RPMI8226 (cell line): ENCODE measurements at places on chromosomes 2 and 18.

GRCh38 chr2:8628179-8628865 is 53.5 kb upstream of the ID2 start:
- no peak for DNase-seq

GRCh38 chr2:217204358-217204757 is 344.5 kb upstream of the TNP1 start:
- no peak for DNase-seq

DNA sequence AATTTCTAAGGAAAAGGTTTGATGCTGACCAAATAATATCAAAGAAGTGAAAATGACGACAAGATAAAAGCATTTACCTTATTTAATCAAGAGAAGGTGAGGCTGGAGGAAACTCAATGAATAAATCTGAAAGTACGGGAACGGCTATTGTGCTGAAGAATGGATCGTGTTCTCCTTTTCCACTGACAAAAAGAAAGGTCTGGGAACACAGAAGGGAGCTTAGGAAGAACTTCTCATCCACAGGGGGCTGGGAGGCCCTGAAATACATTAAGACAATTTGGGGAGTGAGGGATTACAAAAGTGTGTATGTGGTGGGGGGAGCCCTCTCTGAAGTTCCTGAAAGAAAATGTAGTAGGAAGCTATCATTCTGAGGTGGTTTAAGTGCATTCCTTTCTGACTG is 582.3 kb downstream of the SLC4A3 start:
- DNase-seq = no peak

DNA sequence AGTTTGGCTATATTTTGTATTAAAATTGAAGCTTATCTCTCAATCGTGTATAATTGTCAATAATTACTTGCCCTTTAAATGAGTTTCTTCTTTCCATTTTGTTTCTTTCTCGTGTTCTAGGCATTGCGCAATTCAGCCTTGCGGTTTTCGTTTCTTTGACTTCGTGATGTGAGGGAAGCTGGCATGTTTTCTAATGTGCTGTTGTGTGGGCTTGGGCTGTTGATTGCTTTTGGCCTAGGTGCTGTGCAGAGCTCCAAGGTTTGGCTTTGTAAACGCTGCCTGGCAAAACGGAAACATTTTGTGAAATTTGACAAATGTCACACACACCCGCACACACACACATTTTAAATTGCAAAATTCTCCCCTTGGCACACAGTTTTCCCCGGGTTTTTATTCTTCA is 242.6 kb upstream of the TCF4 start:
- peak; percentile 42 for DNase-seq

DNA sequence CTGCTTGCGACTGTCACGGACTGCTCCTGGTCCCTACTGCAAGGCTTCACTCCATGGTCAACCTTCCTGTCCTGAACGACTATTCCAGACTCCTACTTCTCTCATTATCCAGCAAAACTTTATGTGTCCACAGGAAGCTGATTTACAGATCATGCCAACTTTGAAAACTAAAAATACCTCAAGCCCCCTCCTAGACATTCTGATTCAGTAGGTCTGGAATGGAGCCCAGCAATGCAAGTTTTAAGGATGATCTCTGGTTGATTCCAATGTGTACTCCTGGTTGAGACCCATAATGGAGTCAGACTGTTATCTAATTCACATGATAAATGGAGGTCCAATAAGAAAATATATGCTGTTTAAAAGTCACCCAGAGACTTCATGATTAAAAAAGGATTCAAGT is 13.1 kb upstream of the LRATD1 start:
- DNase-seq = no peak

DNA sequence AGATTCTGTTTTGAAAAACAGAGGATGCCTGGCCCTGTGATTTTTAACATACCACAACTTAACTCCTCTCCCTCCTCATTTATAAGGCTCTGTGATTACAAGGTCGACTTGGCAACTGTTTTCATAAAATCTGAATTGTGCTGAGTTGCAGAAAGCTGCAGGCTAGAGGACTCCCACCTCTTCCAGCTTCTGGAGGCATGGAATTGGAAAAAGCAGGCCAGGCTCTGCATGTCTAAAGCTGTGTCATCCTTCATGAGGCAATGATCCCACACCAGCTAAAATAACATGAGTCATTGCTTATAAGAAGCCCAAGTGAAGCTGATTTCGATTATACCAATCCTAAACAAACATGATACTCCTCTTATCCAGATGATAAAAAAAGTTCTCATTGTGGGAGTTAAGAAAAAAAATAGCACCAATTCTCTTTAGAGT is 11.7 kb downstream of the ARHGAP28 start:
- no peak for DNase-seq

- DNase-seq = no peak
Observed at GRCh38 chr2:5692561-5693286, 540 bp downstream of the SOX11 start.

DNA sequence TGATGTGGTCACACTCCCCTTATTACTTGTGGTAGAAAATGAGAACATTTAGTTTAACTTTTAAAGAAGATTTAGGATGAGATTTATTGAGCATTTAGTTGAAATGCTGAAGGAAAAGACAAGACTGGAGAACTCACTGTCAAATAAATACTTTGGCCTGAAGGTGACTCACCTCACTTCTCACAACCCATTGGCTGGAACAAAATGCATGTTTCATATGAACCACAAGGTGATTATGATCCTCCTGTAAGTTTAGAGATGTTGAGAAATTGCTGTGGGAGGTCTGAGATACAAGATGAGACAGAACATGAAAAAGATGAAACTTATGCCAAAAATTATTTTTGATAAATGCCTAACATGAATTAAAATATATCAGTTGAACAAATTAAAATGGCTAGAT is 1004.5 kb downstream of the SOCS6 start:
- no peak for DNase-seq

DNA sequence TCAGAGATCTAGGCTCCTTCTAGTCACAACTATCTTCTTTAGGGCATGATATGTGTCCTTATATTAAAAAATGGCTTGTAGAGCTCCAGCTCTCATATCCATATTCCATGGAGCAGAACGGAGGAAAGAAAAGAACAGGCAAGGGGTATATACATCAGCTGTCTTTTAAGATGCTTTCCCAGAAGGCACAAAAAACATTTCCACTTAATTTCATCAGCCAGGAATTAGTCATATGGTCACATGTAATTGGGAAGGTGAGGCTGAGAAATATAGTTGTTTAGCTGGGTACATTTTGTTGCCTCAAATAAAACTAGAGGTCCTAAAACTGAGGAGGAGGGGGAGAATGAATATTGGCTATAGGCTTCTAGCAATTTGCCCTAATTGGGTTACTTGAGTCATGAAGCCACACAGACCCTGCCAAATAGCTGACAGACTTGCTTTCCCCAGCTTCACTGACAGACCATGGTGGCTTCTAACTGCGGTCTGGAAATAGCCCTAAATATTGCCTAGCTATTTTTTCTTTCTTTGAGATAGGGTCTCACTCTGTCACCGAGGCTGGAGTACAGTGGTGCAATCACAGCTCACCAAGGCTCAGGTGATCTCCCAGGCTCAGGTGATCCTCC is 20.0 kb downstream of the MAIP1 start:
- DNase-seq = no peak

DNA sequence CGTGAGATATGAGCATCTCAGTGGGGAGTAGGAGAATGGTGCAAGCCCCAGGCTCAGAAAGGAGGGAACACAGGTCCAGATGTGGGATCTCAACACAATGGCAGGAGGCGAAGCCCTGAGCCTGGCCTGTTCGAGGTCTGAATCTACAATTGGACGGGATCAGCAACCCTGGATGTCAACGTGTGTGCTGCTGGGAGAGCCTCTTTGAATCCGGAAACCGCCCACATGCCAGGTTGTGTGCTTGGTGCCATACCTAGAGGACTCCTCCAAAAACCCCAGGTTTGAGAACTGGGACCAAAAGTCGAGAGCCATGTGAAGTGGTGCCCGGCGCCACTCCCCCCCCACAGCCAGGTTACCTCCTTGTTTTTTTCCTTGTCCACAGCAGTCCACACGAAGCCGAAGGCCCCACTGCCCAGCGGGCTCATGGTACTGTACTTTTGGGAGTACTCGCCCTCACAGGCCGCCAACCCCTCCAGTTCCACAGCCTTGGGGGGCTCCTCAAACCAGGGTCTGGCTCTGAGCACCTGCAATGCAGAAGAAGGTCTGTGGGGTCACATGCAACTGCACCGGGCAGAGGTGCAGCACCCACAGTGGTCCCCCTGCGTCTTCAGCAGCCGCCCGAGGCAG is 20.4 kb upstream of the MTERF4 start:
- DNase-seq = no peak

GRCh38 chr18:25176518-25177042 is 175.4 kb downstream of the ZNF521 start:
- DNase-seq = no peak

DNA sequence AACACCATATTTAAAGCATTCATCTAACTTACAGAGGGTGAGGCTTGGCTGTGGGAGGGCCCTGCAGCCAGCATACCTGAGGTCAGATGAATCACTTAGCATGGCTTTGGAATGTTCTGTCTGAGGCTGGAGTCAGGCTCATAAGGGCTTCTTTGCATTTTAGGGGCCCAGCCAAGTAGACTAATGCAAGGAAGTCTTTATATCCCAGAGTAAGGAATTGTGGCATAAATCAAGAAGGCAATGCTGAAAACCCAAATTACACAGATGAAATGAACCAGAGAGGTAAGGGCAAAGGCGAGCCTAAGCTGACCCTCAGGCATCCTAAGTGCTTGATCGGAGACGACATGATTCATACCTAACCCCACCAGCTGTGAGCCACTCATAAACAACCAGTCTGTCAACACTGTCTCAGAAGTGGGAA is 383.6 kb downstream of the DCC start:
- DNase-seq = no peak

- DNase-seq = peak; percentile 21
Observed at GRCh38 chr2:191666732-191667131, 11.2 kb upstream of the NABP1 start.

GRCh38 chr2:28311660-28312249 is 80.9 kb upstream of the FOSL2 start:
- no peak for DNase-seq

DNA sequence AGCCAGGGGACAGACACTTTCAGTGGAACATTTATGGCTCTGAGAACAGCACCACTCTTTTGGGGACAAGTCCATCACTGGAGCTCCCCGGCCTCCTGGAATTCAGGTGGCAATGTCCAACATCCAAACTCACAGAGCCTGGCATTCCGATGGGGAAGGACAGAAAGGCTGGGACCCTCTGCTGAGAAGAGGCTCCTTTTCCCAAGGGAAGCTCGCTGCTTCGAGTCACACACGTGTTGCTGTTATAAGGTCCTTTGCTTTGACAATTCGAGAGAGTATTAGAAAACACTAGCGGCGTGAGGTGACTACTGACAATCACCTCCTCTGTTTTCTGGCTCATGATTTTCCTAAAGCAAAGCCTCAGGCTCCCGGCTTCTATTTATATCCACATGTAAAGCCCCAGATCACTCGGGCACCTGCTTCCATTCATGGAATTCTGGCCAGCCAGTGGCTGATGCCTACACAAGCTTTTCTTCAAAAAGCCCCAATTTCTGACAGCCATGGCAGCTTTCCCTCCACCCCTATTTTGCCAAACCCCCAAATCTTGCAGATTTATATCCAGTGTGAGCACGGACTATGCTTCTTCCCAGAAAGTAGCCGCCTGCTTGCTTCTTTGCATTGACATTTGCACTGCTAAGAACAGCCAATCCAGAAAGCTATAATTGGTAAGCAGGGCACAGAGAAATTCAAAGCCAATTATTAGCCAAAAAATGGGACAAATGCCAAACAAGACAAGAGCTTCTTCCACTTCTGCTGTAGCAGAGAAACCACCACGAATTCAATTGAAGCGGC is 67.3 kb downstream of the NDUFA10 start:
- DNase-seq = no peak

DNA sequence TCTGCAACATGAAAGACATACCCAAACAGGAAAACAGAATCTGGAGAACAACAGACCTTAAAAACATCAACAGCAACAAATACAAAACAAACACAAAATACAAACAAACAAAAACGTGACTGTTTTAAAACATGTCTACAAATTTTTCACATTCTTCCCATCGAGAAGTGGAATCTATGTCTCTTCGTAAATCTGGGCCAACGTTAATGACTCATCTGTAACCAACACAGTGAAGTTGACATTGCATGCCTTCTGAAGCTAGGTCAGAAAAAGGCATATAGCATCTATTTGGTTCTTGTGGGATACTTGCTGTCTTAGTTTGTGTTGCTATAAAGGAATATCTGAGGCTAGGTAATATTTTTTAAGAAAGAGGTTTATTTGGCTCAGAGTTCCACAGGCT is 269.0 kb upstream of the FBXO11 start:
- no peak for DNase-seq

GRCh38 chr2:13537771-13538349 is 821.1 kb downstream of the TRIB2 start:
- no peak for DNase-seq

DNA sequence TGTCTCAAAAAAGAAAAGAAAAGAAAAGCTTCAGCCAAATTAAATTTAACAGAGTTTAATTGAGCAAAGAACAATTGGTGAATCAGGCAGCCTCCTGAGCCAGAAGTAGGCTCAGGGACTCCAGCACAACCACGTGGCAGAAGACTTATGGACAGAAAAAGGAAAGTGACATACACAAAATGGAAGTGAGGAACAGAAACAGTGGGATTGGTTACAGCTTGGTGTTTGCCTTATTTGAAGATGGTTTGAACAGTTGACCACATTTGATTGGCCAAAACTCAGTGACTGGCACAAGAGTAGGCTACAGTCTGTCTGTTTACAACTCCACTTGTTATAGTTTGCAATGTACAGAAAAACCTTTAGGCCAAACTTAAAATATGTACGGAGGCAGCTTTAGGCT is 83.1 kb downstream of the SOCS6 start:
- DNase-seq = no peak

DNA sequence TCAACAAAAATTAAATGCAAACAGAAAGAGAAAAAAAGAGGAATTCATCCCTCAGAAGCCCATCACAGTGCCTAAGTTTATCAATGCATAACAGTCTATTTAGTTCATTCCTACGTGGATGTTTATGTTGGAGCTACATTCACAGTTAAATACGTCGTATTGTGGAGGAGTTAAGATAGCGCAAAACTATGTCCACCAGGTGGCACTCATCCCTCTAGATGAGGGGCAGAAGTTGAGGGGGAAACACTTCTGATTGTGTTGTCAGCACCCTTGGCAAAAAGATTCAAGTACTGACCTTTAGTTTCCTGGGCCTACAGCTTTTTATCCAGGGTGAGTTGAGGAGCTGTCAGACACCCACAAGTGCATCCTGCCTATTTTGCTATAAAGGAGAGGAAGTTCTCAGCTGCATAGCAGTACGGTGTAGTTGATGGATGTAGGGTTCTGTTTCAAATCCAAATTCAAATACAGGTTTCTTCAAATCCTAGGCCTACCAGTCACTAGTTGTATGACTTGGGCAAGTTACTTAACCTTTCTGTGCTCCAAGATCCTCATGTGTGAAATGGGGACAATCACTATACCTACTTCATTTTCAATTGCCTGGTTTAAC is 26.8 kb upstream of the MYO1B start:
- peak; percentile 41 for DNase-seq

GRCh38 chr2:85888020-85888683 is 638 bp downstream of the ST3GAL5 start:
- peak; percentile 53 for DNase-seq

DNA sequence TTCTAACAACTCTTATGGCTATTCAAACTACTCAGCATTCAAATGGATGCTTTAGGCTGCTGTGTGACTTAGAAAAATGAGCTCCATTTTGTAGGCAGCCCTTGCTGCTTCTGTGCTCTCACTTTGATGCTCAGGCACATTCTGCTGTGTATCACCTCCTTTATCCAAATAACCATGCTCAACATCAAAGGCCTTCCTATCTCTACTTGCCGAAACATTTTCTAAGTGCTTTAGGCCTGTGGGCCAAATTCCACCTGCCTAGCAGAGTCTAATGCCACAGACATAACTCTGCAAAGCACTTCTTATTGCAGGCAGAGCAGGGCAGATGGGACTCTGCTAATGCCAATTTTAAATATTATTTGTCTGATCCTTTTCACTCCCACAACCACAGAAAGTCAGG is 397.4 kb downstream of the RND3 start:
- DNase-seq = no peak
